ENCODE measurements at places on chromosomes 2 and 18.

DNA sequence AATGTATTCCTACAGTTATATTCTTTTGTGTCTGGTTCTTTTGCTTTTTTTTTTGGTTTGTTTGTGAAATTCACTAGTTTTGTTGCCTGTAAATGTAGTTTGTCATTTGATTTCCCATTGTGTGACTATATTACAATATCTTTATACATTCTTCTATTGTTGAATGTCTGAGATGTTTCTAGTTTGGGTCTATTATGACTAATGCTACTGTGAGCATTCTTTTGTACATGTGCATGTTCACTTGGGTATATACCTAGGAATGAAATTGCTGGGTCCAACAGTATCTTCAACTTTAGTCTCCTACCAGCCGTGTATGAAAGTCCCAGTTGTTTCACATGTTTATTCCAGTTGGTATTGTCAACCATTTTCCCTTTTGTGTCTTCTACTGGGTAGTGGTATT is 112.7 kb upstream of the RBMS1 start:
- peak; percentile 26 for DNase-seq

GRCh38 chr2:96145848-96146152 is 560 bp upstream of the DUSP2 start:
- DNase-seq = no peak

DNA sequence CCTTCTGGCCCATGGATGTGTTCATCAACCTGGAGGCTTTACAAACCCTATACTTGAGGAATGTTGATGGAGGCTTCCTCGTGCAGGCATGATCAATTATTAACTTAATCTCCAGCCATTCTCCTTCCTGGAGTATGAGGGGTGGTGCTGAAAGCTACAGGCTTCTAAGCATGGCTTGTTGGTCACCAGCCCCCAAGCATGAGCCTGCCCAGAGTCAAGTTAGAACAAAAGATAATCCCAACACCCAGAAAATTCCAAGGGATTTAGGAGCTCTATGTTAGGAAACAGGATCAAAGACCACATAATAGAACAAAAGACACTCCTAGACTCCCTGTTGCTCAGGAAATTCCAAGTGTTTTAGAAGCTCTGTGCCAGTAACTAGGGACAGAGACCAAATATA is 63.1 kb downstream of the FAM171B start:
- DNase-seq = no peak

DNA sequence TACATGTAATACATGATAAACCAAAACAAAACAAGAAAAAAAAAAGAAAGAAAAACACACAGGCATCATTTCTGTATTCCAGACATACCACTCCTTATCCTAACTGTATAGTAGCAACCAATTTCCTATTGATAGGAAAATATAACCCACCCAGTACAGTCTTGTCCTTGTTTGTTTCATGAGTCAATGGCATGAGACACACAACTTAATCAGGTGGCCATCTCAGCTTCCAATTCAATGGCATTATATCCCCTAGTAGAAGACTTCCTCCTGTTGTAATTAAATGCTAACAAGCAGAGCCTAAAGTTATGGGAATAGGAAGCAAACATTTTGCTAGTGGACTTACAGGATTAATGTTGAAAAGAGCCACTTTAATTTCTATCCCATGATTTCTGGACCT is 121.0 kb upstream of the NOL4 start:
- DNase-seq = no peak

- no peak for DNase-seq
These were observed 79.2 kb upstream of the COL5A2 start for GRCh38 chr2:189258616-189259365.

DNA sequence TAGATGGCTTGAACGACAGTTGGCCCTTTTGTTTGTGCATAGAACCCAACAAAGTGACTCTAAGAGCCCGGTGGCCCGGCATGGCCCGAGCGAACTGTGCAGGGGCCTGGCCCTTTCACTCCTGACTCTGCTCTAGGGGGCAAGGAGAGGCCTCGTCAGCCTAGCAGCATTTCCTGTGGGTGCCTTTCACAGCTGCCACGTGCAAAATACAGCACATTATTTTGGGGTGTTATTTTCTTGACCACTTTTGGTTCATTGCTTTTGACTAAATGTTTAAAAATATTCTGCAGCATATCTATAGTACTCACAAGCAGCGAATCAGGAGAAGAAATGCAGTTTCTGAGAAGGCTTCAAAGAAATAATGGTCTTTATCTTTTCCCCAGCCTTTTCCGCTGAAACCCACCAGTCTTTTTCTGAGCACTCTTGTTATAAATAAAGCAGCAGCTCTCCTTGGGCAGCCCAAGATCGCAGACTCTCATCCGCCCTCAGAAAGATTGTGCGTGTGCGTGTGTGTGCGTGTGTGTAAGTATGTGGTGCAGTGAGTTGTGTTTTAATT is 31.3 kb downstream of the DGKD start:
- no peak for DNase-seq

GRCh38 chr2:156118753-156119416 is 213.6 kb downstream of the NR4A2 start:
- DNase-seq = no peak

- DNase-seq = no peak
These were observed 65.9 kb downstream of the AP1S3 start for GRCh38 chr2:223771475-223771874.

DNA sequence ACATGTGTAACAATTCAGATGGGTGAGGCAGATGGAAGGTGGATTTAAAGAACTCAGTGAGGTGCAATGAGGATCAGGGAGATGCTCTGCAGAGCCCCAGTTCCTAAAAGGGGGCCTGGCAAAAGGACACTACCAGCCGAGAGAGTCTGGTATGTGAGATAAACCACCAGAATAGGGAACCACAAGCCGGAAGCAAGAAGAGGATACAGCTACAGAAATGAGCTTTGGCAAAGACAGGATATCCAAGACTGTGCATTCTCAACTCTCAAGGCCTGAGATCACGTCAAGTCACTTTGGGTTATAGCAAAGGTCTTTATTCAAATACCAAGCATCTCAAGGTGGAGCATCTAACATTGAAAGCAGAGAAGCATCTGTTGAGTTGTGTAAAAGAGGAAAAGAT is 293.5 kb downstream of the ARHGAP15 start:
- DNase-seq = no peak

GRCh38 chr2:160993654-160994061 is 166.6 kb upstream of the TANK start:
- DNase-seq = peak; percentile 34

GRCh38 chr2:174048243-174048642 is 83.1 kb upstream of the SP3 start:
- no peak for DNase-seq

DNA sequence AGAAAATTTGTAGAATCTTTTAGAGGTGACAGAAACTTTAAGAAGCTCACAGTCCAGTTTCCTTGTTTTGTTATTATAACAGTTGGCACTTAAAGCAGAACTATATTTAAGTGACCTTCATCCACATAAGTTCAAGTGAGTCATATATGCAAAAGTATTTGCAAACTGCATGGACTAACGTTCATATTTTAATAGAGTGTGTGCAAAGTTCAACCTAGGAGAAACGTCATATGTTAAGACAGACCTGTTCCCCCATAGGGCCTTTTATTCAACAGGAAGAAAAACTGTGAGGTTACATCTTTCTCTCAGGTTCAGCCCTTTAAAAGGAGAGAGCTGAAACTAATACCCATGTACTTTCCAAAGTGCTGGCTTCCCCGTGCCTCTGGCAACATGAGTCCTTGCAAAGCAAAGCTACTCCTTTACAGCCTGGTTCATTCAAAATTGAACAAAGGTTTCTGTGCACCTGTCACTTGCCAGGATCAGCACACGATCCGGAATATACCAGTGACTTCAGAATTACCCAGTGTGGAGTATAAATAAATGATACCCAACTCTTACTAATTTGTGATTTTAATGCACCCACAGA is 280.0 kb upstream of the RAB12 start:
- DNase-seq = peak; percentile 88

GRCh38 chr2:68417926-68418325 is 49.2 kb downstream of the FBXO48 start:
- no peak for DNase-seq

- DNase-seq = no peak
These were observed 96.5 kb downstream of the NDUFA10 start for GRCh38 chr2:239928391-239929350.

DNA sequence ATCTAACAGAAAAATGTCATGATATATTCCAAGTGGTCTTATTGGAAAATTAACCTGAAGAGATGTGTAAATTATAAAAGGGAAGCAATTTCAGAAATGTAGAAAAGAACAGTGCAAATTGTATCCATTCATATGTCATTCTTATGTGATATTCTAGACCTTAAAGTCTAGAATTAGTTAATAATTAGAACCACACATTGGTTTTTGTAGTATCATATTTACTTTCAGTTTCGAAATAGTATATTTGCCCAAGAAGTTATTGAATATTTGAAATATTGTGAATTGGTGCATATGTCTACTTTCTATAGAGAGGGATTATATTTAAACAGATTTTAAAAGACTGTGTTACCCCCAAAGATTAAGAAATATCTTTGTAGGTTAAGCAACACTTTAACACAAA is 1348.6 kb upstream of the ACVR2A start:
- no peak for DNase-seq

DNA sequence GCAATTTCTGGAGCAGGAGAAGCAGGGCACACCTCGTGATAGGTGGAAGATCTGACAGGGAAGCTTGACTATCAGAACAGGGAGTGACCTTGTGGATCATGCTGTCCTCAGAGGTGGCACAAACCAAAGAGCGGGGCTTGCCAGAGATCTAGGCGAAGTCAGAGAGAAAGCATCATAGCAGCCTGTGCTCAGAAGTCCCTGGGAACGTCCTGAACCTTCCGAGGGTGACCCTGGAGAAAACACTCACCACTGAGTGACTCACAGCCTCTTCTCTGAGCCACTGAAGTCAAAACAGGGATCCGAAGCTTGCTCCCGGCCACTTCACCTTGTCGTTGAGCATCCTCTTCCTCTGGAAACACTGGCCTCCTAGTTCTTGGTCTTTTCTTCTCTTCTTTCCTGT is 56.7 kb downstream of the IL1R2 start:
- DNase-seq = peak; percentile 89

GRCh38 chr2:178414266-178415247 is 36.4 kb downstream of the PRKRA start:
- DNase-seq = peak; percentile 97

GRCh38 chr2:186879312-186879711 is 30.3 kb upstream of the ZSWIM2 start:
- DNase-seq = peak; percentile 3

DNA sequence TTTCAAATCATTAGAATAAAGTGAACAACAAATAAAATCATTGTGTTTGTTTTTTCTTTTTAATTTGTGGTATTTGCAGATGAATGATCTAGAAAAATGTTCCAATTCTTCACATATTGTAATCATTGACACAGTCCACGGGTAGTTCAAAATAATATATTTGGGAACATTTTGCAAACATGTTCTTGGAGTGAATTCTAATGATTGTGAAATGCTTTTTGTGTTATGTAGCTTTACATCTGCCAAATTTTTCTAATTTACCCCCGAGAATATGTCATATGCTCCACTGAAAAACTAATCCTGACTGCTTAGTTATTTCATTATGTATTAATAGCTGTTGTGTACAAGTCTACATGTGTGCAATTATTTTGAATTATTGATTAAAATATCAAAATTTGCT is 1468.4 kb upstream of the NXPH2 start:
- DNase-seq = peak; percentile 1

GRCh38 chr2:138121666-138122661 is 157.7 kb downstream of the HNMT start:
- no peak for DNase-seq

GRCh38 chr2:69154106-69154505 is 141.1 kb downstream of the ANTXR1 start:
- DNase-seq = peak; percentile 88

- no peak for DNase-seq
These were observed 88.9 kb downstream of the MCFD2 start for GRCh38 chr2:46826569-46827245.

DNA sequence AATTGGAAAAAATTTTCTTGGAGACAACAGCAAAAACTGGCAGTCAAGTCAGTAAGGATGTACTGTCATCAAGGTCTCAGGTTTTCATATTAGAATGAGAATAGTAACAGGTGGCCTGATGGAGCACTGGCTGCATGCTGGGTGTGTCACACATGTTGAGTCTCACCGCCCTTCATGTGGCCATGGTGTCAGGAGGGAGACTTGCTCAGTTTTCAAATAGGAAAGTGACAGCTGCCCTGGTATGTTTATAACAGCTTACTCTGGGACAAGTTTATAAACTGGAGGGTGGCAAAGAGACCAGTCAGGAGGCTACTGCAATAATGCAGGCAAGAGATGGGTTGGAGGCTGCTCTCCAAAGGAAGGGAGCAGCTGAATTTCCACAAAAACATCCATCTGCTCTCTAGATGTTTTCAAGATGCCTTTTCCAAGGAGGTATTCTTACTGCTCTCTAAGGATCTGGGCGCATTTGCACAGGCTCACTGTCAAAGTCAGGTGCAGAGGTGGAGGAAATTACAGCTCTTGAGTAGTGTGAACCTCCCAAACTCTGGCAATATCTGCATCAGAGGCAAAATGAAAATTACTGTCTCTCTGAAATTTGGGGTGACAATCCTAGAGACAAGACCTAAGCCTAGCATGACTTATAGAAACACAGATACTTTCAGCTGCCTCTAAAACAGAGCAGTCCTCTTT is 321.9 kb upstream of the RAB12 start:
- DNase-seq = no peak

DNA sequence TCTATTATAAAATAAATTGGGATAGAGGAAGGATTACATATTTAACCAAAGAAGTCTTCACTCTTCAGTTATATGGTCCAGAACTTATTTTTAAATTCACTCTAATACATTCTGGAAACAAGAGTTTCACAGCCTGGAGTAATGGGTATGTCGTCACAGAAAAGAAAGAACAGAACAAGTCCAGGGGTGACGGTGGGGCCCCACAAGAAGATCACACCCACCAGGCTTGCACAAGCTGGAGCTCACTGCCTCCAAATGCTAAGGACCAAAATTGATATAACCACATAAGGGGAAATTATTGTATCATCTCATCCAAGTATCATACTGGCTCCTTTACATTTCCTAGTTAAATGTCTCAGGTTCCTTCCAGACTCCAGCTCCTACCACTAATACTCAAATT is 11.3 kb downstream of the LRPPRC start:
- DNase-seq = no peak

GRCh38 chr2:102050854-102051391 is 59.2 kb downstream of the IL1R2 start:
- DNase-seq = peak; percentile 91

DNA sequence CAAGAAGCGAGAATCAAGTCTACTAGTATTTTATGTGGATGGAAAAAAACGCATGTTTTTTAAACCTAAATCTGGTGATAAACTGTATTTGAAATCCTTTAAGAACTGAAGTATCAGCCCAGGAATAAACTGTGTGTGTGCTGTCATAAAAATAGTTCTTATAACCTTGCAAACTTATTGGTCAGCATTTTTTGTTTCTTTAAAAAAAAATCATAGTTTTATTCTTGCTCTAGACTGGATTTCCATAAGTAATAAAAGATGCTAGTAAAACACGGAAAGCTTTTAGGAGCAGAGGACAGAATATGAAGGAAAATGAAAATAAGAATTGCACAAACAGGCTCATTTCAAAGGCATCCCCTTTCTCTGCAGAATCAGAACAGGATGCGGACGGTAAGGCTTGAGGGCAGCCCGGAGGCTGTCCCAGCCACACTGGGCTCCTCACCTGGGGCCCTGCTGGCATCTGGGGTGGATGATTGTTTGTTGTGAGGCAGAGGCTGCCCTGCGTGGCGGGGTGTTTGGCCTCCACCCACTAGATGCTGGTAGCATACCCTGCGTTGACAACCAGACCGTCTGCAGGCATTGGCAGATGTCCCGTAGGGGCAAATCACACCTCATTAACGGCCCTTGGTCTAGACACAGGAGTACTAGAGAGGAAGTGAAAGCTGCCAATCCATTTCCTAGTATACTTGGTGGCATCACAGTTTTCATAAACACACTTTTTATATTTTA is 52.5 kb downstream of the MBP start:
- DNase-seq = no peak
